ENCODE measurements at places on chromosomes 7 and 10.

DNA sequence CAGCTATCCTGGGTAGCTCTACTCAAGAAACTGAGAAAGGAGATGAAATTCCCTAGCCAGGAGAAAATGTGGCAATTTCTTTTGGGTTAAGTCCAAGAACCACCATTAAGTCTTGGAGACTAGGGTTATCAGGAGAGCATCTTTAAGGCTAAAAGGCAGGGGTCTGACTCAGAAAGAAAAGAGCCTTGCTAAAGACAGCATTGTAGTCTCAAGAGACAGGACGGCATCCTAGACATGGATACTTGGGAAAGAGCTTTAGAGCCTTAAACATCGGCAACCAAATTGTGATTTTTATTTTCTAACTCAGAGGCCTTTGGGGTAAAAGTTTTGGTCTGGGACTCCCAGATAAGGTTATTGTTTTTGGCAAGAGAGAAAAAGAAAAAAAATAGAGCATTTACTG, 83.1 kb downstream of the FAS start:
- DNase-seq, result no peak

GRCh38 chr10:68301790-68302502, 29.9 kb upstream of the HNRNPH3 start:
- peak; percentile 17 for DNase-seq

GRCh38 chr7:157407512-157408257, 70.9 kb downstream of the DNAJB6 start:
- no peak for DNase-seq

GRCh38 chr10:127990846-127991542, 84.1 kb downstream of the PTPRE start:
- DNase-seq, result peak; percentile 72

DNA sequence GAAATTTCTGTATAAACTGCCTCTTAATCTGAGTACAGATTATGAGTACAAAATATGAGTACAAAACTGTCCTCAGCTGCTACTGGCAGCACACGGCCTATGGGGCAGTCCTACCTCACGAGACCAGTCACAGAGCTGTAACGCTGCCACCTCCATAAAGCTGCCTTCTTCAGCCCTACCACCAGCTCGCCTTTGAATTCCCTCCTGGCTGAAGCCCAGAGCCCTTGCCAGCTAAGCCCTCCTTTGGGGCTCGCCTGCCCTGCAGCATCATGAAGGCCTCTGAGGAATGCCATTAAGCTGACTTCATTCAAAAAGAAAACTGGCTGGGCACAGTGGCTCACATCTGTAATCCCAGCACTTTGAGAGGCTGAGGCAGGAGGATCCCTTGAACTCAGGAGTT, 180.0 kb upstream of the SH2B2 start:
- DNase-seq, result no peak

GRCh38 chr7:26367219-26367711, 75.6 kb downstream of the SNX10 start:
- DNase-seq, result no peak

- DNase-seq, result no peak
These were observed 53.2 kb downstream of the NPY start for GRCh38 chr7:24337180-24337579.

DNA sequence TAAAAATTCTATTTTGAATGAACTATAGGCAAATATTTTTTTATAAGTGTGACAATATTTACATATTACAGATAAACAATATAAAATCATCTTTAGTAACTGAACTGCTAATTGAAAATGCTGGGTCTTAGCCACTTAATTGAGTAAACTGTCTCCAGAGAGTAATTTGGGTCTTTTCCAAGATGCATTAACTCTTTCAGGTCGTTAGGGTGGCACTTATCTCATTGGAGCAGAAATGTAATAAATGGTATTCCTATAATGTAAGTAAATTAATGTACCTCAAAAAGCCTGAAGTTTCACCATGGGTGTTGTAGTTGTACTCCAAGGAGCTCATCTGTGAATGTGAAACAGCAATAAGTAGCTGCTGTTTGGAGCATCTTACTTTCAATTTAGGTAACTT, 208.5 kb downstream of the EXOC4 start:
- no peak for DNase-seq

GRCh38 chr7:130365511-130366441, 14.5 kb upstream of the CPA1 start:
- DNase-seq, result peak; percentile 73

GRCh38 chr10:110150981-110151380, 56.4 kb upstream of the MXI1 start:
- DNase-seq, result no peak

DNA sequence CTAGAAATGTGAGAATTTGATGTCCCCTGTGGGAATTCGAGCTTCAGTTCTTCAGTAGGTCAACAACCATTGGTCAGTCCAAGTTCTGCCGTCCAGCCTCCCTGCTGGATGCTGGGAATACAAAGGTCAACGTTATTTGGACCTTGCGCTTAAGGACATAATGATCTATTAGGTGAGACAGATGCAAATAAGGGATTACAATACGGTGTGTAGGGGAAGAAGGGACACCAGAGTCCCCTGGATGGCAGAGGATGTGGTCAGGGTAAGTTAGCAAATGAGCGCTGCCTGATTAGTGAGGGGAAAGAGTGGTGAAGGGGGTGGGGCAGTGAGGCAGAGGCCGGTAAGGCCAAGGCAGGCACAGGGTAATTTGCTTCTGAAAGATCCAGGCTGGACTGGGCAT, 16.2 kb downstream of the CCNY start:
- no peak for DNase-seq

Data from GM04503 (cell line).